Stimulated activated naive CD8-positive, alpha-beta T cell treated with anti-CD3 and anti-CD28 coated beads, Interleukin-15, amount 100 ng/mL, for 72 hours (primary cell): ENCODE measurements at places on chromosomes 1 and 21.

GRCh38 chr1:59557549-59557885 is 257.2 kb upstream of the HOOK1 start:
- DNase-seq, result no peak

GRCh38 chr1:52899445-52899894 is 22.1 kb downstream of the ECHDC2 start:
- DNase-seq, result no peak

GRCh38 chr21:39088831-39089380 is 94.3 kb downstream of the PSMG1 start:
- no peak for DNase-seq

DNA sequence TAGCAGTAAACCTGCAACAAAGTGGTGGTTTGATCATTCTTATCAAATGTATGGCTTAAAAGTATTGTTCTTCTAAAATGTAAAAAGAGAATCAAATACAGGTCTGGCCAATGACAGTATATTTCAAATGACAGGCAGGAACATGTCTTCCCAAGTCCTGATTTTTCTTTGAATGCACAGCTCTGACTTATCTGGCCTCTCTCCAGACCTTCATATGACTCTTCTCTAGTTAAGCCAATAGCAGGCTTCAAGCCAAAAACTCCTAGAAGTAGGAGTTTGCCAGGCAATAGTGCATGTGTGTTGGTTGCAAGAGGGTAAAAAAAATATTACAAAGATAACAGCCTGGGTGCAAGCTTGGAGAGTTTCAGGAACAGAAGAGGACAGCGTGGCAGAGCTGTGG is 345.5 kb downstream of the SMYD3 start:
- no peak for DNase-seq

- no peak for DNase-seq
These were observed 33.4 kb downstream of the GNAT2 start for GRCh38 chr1:109586055-109586454.

DNA sequence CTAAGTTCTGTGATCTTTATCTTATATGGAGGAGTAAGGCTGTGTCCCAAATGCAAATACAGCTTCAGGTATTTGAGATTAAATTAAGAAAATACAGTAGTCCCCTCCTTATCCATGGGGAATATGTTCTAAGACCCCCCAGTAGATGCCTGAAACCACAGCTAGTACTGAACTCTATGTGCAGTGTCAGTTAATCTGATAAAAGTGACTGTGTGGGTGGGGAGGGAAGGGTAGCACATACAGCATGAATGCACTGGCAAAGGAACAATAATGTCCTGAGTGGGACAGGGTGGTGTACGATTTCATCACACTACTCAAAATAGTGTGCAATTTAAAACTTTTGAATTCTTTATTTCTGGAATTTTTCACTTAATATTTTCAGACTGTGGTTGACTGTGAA is 83.1 kb downstream of the HS2ST1 start:
- no peak for DNase-seq

DNA sequence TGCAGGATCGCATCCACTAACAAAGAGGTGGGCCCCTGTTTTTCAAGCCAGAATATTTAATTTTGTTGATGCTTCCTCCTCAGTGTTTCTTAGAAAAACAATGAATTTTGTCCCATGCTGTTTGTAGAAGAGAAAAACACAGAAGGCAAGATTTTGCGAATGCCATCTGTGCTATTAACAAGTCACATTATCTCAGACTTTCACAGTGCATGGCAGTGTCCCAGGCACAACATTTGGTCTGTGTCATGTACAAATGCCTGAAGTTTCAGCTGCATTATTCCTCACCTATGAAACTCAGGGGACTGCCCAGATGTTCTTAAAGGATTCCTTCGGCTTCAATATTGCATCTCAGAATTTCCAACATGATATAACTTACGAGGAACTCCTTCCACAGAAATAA is 99.6 kb upstream of the ZC3H11B start:
- no peak for DNase-seq

DNA sequence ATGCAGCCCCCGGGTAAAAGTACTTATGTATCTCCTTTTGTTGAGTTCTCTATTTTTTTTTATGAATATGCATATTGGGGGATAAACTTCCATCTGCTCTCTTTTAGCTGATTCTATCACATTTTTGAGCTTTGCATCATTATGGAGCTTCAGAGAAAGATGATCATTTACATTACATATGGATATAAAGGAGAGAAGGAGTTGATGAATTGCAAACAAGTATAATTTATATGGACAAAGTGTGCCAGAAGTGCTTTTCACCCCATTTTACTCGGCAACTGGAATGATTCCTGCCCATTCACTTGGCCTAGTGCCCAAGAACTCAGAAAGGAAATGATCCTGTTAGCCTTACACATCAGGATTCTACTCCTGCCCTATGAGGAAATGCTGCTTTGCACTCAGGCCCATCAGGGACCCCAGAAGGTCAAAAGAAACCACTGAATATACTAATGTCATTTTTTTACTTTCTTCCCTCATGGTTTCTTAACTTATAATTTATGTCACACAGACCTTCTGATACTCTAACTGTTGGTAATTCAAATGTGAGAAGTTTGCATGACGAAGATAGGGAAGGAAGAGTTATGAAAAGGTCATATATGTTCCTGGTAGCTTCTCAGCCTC is 65.6 kb downstream of the SAMSN1 start:
- no peak for DNase-seq

DNA sequence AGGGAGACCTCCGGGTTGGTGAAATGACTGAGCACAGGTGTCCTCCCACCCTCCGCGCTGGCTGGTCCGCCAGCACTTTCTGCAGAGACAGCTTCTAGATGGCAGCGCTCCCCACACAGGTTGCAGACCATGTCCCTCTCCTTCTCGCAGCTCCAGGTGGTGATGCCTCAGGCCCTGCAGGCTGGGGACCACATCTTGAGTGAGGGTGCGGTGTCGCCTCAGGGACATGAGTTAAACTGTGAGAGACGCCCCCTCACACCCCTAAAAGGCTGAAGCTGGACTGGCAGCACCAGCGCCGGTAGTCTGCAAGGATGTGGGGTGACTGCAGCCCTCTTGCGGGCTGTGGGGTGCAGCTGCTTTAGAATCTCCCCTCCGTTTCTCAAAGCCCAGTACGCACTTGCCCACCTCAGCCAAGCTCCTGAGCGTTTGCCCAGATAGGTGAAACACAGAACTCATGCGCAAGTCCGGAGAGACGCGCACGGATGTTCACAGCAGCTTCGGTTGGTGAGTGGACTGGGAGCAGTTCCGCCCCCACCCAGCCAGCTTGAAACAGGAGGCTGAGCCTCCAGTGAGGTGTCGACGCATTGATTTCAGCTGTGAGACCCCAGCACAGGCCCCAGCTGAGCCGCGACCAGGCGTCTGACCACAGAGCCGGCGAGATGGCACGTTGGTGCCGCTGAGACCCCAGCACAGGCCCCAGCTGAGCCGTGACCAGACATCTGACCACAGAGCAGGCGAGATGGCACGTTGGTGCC is 28.6 kb downstream of the COL6A1 start:
- DNase-seq, result no peak

DNA sequence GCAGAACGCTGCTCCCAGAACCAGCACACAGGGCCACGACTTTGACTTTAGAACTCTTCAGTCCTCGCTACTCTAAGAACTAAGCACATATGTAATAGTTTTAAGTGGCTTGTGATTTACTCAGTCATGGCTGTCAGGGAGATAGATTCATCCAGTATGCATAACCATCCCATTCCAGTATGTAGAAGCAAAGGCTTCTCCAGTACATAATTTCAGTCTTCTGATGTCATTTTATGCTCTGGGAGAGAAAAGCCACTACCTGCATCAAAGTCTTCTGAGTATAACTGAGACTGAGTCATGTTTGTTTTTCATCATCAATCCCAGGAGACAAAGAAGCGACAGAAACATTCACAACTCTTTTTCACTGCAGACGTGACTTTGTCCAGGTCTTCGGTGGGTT is 885.7 kb downstream of the PLA2G4A start:
- DNase-seq, result no peak

- peak; percentile 84 for DNase-seq
These were observed 25.2 kb downstream of the CA6 start for GRCh38 chr1:8970870-8971337.

- DNase-seq, result no peak
These were observed 56.1 kb downstream of the LMX1A start for GRCh38 chr1:165300400-165300903.
